ENCODE measurements at places on chromosomes 11 and 22. TPM values are rescaled to one million over a fixed set of nuclear protein-coding genes. Genes with fewer than 3 reads are reported as not detected.

LUZP2 gene
- polyA plus RNA-seq, result 0.02 TPM

OR8G5 gene
- not detected for polyA plus RNA-seq

GRK3 gene
- 5.4 TPM for polyA plus RNA-seq

LSP1 gene
- polyA plus RNA-seq, result 11.7 TPM

RAB3IL1 gene
- polyA plus RNA-seq, result 9.7 TPM

NEFH gene
- polyA plus RNA-seq, result 0.38 TPM

OR5B21 gene
- not detected for polyA plus RNA-seq

SMARCB1 gene
- 41.1 TPM for polyA plus RNA-seq

LRRC74B gene
- not detected for polyA plus RNA-seq

DNA sequence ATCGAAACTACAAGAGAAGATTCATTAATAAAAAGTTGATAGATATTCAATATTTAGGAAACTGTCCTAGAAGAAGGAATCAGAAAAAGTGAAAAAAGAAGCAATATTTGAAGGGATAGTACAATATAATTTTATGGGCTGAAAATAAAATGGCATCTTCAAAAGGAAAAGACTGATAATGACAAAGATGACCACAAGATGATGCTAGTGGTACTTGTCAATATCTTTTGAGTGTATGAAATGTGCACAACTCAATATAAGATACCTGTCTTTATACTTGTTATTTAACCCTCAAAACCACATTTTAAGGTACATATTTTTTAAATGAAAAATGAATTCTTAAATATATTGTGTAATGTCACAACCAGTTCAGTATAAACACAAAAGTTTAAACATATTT, 1059.6 kb upstream of the RAG2 start:
- DNase-seq, result no peak

DNA sequence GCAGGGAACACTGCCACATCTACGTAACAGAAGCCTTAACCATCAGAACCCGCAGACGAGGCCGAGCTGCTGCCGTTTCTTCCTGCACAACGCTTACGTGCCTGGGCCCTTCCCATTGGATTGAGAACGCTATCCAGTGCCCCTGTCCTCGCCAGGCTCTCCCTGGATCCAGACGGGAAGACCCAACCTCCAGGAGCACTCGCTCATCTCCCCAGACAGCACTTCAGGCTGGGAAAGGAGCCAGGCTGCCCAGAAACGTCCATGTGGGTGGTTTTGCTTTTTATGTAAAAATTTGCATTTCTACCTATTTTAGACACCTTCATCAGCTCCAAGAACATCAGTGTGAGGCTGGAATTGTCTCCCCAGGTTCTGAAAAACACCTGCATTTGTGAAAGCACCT, 7.3 kb upstream of the CRYBB3 start:
- DNase-seq, result no peak

GRCh38 chr11:121450401-121450800, 1.7 kb upstream of the SORL1 start:
- DNase-seq, result no peak

DNA sequence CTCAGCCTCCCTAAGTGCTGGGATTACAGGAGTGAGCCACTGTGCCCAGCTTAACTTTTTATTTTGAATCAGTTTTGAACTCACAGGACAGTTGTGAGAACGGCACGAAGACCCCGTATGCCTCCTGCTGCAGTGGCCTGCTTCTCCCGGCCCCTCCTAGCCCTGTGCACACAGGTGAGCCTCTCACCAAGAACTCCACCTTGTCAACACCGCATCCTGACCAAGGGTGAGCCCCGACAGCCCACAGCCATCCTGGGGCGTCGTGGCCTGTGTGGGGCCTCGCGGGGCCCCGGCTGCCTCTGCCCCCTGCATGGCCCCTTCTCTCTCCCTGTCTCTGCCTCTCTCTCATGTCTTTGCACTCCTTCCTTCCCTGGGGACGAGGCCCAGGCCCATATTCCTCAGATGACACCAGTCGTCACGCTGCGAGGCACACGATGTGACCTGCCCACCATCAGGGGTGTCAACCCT, 38.8 kb downstream of the GNB1L start:
- DNase-seq, result no peak

GRCh38 chr22:37750596-37751162, 53.8 kb downstream of the TRIOBP start:
- DNase-seq, result no peak

DNA sequence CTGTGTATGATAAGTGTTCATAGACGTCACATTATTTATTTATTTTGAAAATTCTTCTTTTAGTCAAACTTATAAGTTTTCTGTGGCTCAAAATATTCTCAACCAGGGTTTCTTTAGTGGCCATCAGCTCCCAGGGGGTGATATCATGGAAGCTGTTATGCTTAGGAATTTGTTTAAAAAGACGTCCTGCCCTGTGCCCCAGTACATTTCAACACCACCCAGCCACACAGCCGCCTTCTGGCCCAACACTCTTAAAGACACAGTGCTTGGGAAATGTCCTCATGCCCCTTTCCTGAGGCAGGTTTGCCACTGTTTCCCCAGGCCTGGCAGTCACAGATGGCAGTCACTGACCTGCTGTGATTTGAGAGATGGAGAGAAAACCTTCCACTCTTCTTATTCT, 19.9 kb downstream of the TSKU start:
- no peak for DNase-seq

- DNase-seq, result no peak
These were observed 186.1 kb downstream of the DSCAML1 start for GRCh38 chr11:117610901-117611300.

DNA sequence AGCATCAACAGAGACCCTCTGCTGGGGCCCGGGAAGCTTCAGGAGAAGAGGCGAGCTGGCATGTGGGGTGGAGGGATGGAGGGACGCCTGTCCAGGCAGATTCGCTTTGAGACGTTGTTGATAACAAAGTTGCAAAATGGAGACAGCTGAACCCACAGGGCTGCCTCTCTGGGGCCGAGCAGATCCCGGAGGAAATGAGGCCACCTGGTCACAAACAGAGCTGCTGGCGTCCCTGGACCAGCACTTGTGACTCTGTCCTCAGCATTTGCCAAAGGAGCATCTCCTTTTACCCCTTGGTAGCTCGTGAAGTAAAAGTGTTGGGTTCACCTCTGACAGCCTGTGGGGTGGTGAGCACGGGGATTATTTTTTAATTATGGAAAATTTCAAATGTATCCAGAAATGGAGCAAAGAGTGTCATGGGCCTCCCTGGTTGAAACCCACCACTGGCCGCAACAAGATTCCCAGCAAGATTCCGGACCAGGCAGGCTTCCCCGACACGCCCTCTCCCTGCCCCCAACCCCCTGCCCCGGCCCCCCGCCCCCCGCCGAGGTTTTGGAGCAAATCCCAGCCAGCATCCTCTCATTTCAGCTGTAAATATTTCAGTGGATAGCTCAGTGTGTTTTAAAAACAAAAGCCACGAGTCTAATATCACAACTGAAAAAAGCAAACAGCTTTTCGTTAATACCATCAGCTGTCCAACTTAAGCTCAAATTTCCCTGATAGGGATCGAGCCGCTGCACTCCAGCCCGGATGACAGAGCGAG, 20.3 kb downstream of the GRAMD4 start:
- no peak for DNase-seq

GRCh38 chr11:15139958-15140659, 25.4 kb downstream of the INSC start:
- DNase-seq, result no peak
